Effector memory CD4-positive, alpha-beta T cell (primary cell): ENCODE measurements at places on chromosomes 6 and 20.

GRCh38 chr6:167157863-167158262 is at the start of gene GPR31:
GPR31 (minus strand) TSS chr6:167157980; CDS start chr6:167157831, 149 bp downstream.
- DNase-seq: no peak

DNA sequence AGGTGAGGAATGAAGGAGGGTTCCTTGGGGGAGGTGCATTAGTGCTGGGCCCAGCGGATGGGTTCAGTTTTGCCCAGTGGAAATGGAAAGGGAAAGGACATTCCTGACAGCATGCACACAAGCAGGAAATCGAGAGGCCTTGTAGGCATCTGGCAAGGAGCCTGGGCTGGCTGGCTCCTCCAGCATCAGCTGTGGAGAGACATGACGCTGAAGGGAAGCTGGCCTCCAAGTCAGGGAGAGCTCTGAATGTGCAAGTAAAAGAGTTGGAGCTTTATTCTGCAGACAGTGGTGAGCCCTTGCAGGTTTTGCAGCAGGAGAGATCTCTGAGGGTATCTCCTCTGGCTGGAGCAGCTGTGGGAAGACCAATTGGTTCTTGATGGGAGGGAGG is 154.3 kb downstream of the MRPL14 start:
- no peak for DNase-seq

DNA sequence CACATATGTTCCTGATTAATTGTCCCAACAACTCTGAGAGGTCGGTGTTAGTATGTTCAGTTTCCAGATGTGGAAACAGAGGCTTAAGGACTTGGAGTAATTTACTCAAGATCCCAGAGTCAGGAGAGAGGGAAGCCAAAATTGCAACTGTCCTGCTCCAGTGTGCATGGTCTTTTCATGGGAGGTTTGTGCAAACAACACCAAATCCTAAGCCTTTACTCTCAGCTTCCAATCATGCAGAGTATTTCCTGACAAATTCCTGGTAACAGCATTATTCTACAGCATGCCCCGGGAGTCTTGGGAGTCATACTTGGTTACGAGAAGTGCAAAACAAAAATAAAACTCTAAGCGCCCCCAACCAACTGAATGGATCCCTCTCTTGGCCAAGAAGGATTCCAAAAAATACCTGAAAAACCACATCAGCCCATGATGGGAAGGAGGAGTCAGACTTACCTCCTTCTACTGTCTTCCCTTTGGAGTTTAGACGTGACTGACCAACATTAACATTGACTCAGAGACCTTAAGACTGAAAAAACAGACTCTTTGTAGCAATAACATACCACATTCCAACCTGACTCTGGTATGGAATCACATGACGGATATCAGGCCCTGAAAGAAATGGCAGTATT is 30.8 kb upstream of the PPP1R3G start:
- DNase-seq: no peak

- no peak for DNase-seq
Observed at GRCh38 chr6:87945966-87946365, 101.7 kb upstream of the SPACA1 start.

- DNase-seq: no peak
Observed at GRCh38 chr6:135506270-135506997, 8.9 kb upstream of the AHI1 start.

DNA sequence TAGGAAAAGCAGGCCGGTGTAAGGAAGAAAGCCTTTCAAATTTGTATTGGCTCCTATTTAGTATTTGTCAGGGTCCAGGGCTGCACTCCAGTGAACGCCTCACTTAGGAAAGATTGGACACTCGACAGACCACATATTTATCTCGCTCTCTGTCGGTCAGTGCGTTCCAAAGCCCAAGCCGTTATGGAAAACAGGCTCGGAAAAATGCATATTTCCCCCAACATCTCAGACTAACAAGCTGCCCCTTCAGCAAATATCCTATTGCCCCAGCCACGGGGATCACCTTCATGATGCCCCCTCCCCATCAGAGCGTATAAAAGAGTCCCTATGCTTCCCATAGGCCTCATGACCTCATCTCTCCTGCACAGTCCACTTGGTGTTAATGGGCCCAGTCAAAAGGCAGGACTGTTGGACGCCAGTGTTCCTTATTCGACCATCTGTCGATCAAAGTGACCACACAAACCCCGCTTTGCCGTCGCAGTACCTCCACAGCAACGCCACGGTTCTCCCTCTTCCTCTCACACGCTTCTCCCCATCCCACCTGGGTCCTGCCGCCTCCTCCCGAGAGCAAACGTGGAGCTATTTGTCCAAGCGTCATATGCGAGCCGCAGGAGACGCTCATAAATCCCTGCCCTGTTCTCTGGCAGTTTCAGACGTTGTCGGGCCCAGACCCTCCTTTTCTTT is 63.3 kb downstream of the NPEPL1 start:
- DNase-seq: no peak

DNA sequence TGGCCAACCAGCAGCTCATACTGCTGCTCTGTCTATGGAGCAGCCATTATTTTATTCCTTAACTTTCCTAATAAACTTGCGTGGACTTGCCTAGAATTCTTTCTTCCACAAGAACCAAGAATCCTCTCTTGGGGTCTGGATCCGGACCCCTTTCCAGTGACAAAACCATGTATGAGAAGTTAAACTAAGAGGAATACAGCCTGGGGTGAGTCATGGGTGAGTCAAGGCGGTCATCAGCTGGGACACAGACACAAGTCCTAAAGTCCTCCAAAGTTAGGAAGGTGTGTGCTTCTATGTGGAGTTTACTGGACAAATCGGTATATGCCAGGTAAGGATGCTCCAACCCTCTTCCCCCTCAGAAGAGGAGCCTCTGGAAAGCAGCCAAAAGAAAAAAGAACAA is 690.0 kb upstream of the CHD6 start:
- DNase-seq: no peak

- no peak for DNase-seq
Observed at GRCh38 chr6:84150705-84151104, 76.7 kb downstream of the CEP162 start.

- no peak for DNase-seq
Observed at GRCh38 chr20:31606804-31607639, 1.9 kb downstream of the ID1 start.

GRCh38 chr6:31356216-31356945 is 598 bp downstream of the HLA-B start:
- peak; percentile 48 for DNase-seq
